SK-N-DZ (cell line): ENCODE measurements at places on chromosomes 16 and 17.

GRCh38 chr17:31724026-31724425 is 135.0 kb downstream of the COPRS start:
- DNase-seq: no peak

DNA sequence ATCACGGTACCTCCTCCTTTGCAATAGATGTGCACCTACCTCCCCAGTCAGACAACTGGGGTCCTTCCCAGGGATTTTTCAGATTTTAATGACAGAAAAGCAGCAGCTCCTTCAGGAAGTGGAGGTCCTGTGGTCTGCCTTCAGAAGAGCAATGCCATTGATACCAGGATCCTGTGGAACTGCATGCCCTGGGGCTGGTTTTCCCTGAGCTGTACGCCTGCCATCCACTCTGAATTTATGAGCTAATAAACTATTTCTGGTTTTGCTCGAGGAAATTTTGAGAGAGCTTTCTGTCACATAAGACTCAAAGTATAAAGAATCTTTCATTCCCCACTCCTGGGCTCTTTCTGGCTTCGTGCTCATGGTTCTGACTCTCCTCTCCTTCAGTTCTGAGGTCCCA is 10.0 kb upstream of the CCL23 start:
- DNase-seq: no peak

DNA sequence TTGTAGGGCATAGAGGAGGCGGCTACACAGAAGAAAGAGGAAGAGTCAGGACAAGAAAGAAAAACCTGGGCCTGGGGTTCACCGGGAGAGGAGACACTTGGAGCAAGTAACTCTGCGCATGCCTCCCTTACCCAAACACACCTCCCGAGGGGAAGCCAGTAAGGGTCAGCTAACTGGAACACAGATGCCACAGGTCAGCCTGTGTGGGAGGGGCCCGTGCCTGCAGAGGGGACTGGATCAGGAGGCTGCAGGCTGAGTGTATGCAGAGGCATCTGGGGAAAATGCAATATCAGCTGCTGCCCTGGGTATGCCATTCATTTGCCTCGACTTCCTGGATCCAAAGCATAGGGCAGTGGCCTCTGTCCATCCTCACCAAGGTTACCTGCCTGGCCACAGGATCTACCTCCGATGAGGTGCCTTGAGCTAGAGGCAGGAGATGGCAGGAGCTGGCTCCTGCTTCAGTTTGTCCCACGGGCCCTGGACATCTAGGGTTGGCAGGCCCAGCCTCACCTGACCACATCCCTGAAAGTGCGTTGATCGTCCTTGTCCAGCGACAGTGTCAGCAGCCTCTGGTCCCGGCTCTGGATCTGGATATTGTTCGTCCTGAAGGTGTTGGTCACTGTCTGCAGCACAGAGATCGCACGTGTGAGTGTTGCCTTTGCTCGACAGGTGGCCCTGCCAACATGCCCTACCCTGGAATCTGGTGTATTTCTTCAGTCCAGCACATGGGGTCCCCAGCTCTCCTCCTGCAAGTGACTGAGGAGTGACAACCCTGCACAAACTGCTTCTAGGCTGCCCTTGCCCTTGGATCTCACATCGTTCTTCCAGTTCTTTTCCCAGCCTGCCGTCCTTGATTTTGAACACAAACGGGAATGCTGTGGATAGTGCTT is 4.6 kb upstream of the MFSD6L start:
- DNase-seq: no peak

GRCh38 chr16:75086688-75087374 is 29.7 kb downstream of the LDHD start:
- no peak for DNase-seq

DNA sequence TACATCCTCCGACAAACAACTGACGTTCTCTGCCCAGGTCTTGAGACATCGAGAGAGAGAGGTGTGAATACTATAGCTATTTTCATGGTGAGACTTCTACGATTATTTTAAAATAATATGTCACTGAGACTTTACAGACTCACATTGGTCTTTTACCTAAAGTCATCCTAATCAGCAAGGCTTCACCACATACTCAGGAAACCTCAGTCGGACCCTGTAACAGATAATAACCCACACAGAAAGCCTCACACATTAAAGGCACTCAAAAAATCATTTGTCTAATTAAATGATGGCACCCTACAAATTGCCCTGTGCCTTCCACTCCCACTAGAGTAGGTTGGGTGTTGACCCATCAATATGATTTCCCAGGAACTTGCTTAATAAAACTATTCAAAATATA is 19.8 kb upstream of the SLC39A11 start:
- no peak for DNase-seq

GRCh38 chr17:66737524-66737923 is 97.4 kb upstream of the CACNG5 start:
- no peak for DNase-seq

- no peak for DNase-seq
Measured at GRCh38 chr16:27241658-27242057, 26.9 kb downstream of the NSMCE1 start.

GRCh38 chr17:83081684-83082201 is 2.3 kb downstream of the METRNL start:
- DNase-seq: no peak

GRCh38 chr17:30939051-30939689 is 17.4 kb downstream of the ADAP2 start:
- no peak for DNase-seq

GRCh38 chr16:89371968-89372634 is 118.3 kb downstream of the ANKRD11 start:
- no peak for DNase-seq

GRCh38 chr17:66443166-66443565 is 140.8 kb downstream of the PRKCA start:
- no peak for DNase-seq

- no peak for DNase-seq
Measured at GRCh38 chr17:76688165-76688622, 22.6 kb downstream of the MXRA7 start.

- peak; percentile 77 for DNase-seq
Measured at GRCh38 chr17:49952209-49952911, 16.6 kb upstream of the DLX4 start.

DNA sequence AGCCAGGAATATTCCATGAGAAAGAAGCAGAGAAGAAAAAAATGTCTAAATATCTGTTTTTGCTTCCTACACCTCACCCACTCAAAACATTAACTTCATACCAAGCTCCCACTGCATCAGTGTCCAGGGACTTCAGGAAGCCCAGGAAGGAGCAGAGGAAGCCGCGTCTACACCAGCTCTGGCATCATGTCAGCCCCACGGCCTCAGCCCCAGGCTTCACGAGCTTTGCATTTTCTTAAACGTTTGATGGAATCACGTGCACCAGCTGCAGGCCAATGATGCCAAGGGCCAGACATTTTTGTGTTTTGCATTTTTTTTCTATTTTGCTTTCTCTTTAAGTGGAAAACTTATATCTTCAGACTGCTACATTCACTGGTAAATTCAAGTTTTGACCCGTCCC is 48.6 kb downstream of the CDRT4 start:
- DNase-seq: no peak

GRCh38 chr16:86011532-86011931 is 112.6 kb downstream of the IRF8 start:
- no peak for DNase-seq

DNA sequence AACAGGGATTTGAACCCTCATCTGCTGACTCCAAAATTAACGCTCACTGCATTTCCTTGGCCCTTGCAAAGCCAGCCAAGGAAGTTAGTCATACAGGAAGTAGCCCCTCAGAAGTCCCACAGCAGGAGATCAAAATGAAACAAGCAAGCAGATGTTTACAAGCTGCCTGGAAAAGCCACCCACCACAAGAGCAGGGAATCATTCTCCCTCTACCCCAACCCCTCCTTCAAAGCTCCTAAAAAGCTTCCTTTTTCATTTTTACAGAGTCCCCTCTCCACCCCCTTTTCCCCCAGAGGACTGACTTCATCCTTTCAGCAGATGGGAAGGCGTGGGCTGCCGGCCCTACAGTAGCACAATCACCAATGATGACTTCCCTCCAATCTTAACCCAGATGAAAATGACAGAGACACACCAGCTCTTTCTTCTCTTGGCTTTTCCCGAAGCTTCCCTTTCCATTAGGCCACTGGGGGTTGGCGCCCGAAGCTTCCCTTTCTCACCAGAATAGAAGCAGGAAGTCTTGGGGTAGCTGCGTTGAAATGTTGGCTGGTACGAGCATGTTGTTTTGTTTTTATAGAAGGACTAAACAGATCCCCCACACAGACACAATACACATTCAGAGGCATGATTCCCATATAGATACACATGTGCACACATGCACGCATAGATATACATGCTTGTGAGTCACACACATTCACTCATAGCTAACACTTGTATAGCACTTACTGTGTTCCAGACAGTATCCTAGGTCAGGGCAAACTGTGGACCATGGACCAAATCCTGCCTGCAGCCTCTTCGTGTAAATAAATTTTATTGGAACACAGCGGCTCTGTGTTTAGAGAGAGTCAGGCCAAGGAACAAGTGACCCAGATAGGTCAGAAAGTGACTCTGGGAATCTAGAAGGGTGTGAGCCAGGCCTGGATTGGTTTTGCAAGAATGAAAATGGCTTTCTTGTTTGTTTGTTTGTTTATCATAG is 17.4 kb downstream of the ITPRIPL2 start:
- no peak for DNase-seq

DNA sequence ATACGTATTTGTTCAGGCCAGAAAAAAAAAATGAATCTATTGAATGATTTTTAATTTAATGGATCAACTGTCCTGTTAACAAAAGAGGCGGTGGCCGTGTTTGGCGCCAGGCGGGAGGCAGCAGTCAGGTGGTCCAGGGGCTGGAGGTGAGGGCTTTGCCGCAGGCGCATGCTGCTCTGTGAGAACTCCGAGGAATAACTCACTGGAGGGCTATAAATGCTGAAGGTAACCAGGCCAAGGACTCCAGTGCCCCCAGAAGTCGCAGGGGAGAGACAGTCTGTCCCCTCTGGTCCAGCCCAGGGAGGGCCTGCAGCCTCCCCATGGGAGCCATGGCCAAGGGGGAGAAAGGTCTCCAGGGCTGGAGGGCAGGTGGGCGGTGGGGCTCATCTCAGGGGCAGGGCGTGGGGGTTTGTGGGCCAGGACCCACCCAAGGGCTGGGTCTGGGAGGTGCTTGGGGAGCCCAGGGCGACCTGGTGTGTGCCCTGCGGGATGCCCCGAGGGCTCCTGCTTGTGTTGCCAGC is 7.1 kb upstream of the BAHCC1 start:
- DNase-seq: no peak

- DNase-seq: no peak
Measured at GRCh38 chr17:82588266-82589175, 59.7 kb downstream of the WDR45B start.

DNA sequence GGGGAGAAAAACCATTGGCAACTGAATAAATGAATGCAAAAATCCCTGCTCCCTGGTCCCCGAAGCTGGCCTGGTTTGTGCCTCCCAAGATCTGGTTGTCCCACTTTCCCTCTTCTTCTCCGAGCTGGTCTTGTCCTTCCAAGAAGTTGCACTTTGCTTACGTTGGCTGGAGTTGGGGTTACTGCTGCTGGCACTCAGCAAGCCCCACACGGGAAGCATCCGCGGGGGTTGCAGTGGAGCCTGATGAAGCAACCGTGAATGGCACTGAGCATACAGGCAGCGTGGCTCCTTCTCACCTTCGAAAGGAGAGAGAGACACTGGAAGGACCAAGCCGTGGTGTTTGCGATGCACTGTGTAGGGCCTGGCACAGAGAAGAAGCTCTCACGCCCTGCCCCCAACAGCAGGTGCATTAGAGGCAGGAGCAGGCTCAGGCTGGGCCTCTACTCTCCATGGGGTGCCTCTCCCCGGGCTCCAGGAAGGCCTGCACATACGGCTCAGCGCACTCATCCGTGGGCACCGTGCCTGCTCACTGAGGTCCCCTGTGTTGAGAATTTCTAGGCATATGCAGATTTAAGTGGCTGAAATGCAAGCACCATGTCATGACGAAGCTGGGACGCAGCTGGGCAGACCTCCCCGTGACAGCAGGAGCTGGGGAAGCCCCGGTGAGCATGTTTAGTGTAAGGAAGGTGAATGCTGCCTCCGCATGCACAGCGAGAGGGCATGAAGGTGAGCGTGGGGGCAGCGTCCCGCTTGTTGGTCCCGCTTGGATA is 12.1 kb downstream of the CA5A start:
- no peak for DNase-seq

DNA sequence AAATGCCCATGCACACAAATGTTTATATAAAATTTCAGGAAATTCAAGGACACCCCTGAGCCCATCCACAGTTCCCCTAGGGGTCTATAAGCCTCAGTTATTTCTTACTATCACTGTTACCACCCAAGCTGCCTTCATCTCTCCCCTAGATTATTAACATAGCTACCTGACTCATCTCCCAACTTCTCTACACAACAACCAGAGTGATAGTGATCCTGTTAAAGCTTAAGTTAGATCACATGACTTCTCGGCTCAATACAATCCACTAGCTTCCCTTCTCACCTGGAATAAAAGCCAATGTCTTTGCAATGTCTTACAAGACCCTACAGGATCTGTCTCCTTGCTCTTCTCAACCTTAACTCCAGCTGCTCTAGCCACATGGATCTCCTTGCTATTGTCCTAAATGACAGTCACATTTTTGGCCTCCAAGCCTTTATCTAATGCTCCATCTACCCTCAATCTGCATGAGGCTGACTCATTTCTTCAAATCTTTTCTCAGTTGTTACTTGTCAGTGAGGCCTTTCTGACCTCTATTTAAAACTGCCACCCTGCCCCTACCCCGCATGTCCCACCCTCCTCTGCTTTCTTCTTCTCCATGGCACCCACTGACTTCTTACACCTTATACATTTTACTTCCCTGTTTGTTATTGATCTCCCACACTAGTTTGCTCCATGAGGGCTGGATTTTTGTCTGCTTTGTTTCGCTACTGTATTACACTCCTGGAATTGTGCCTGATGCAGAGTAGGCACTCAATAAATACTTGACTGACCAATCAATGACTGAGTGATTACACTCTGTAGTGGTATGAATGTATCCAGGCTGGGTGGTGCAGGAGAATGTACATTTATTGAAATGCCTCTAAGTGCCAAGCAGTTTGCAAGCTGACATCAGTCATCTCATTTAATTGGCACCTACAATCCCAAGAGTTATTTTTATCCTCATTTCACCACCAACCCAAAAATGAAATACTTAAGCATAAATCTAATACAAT is 5.2 kb upstream of the LIG3 start:
- DNase-seq: no peak
